Activated T-cell treated with anti-CD3 and anti-CD28 coated beads for 24 hours (primary cell): ENCODE measurements at places on chromosomes 7 and 10.

GRCh38 chr7:63900394-63901203 lies 98.0 kb upstream of the ZNF722 start:
- DNase-seq: peak; percentile 91

GRCh38 chr10:129670124-129670523 lies 203.1 kb downstream of the MGMT start:
- DNase-seq: no peak

DNA sequence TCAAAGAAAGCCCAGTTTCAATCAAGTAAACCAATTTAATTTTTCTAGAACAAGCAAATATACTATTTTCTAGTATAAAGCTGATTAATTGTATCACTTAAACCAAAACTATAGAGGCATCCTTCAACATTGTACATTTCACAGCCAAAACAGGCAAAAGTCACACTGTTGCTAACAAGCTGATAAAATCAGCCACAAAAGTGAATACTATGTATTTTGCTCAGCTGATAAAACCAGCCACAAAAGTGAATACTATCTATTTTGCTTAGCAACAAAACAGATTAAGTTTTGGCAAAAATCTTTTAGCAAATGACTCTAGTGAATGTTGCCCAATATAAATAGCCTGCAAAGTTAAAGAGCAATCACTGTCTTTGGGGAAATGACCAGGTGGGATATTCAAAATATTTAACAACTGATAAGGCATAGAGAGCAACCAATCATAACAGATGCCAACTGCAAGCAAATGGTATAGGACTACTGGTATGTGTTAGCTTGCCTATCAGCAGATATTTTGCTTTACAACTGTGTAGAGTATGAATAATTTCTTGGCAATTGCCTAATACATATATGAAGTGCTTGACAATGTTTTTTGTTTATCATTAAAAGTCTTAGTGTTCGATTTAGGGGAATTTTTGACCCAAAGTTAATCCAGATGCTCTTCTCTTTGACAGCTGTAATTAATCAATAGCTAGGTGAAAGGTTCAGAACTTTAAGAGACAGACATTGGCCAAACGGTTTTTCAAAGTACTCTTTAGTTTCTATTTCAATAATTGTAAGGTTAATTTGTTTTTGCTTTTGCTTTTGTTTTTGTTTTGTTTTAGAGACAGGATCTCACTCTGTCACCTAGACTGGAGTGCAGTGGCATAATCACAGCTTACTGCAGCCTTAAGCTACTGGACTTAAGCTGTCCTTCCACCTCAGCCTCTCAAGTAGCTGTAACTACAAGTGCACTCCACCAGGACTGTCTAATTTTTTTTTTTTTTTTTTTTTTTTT lies 44.4 kb upstream of the SP4 start:
- DNase-seq: no peak

- DNase-seq: peak; percentile 27
These were observed 452 bp downstream of the ATE1 start for GRCh38 chr10:121927318-121927840.

GRCh38 chr10:5105626-5106025 lies 11.4 kb downstream of the AKR1C3 start:
- no peak for DNase-seq

GRCh38 chr7:116698930-116699721 lies 27.1 kb downstream of the MET start:
- DNase-seq: no peak

- DNase-seq: no peak
These were observed 14.9 kb downstream of the MACROH2A2 start for GRCh38 chr10:70067586-70067985.

- DNase-seq: no peak
These were observed 244.0 kb downstream of the BUB3 start for GRCh38 chr10:123398180-123398591.

DNA sequence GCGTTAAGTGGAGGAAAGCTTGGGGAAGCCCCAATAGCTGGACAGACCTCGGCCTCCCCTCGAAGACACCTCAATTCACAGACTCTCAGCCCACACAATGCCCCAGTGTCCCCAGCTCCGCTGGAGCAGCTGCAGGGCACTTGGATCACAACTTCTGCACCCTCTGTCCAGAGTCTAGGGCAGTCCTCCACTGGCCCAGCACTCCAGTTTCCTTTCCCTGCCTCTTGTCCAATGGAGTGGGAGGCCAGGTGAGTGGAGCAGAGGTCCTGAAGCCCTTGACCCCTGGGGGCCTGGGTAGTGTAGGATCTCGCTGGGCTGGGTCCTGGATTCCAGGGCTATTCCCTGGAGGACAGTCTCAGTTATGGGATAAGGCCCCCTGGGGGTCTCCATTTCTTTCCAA lies 11.9 kb downstream of the SFRP5 start:
- DNase-seq: no peak
